NCI-H510A treated with DMSO at 0.1 percent for 48 hours (cell line): ENCODE measurements at places on chromosomes 6 and 20.

DNA sequence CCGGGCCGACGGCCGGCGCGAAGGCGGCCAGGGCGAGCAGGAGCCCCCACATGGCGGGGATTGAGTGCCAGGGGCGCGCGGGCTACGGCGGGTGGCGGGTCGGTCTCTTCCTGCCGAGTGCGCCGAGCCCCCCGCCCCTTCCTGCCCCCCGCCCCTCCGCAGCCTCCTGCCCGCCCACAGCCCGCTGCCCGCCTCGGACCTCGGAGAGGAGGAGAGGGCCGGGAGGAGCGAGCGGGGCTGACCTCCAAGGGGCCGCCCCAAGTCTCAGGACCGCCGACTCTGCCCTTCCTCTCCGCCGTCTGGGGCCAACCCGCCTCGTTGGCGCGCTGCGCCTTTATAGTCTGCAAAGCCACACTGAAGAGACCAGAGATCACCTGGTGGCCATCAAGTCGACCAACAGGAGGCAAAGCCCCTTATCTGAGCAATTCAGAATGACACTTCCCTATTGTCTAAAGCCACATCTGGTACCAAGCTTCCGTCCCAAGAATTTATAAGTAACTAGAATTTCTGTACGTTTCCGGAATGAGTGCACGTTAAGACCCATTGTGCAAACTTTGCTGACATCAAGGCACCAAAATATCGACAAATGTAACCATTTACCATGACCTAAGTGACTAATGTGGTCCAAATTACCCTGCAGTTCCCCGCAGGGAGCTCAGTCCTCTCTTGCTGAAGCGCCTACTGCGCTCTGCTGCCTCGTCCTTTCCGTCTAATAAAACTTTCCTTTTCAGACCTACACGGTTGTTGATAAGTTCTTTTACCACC lies at the start of gene CPXM1:
TSS of gene CPXM1 (minus strand) at position 107 of the 765 bp plus-strand sequence. CDS start at position 52, 55 bp downstream.
- peak; percentile 58 for DNase-seq

DNA sequence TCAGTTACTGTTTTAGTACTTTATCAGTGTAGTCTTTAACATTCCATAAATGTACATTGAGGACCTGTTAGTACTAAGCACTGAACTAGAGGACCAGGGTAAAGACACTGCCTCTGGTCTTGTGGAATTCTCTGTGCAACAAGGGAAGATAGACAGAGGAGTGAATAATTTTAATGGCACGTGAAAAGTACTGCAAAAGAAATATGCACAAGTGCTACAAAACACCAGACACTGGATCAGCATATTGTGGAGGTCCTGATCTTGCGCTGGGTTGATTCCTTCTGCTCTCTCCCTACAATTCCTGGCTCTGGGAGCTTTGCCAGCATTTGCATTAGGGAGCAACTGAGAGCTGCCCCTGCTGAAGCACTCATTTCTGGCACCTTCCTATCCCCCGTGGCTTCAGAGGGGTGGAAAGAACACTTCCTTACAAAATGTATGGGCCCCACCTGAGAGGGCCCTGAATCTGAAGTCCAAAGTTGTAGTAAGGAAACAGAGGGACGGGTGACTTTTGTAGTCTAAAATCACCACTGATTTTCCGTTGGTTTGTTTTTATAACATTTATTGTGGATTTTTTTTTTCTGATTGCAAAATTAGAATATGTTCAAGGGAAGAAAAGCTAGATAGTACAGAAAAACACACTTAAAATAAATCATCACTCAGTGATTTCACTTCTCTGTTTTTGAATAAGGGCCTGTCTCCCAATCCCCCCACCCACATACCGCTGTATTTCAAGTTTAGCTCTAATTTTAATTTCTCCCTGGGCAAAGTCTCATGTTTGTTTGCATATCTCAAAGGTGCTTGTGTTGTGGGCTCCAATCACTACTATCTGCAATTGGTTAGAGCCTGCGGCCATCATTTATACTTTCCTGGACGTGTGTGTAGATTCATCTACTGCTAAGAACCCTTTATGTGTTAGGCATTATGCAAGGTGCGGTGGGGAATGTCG lies 4.9 kb downstream of the PKIG start:
- no peak for DNase-seq

GRCh38 chr6:7129360-7129759 lies 21.6 kb downstream of the RREB1 start:
- DNase-seq, result no peak

GRCh38 chr6:132684272-132684671 lies 25.3 kb upstream of the TAAR1 start:
- DNase-seq, result no peak

GRCh38 chr6:13985663-13986325 lies 61.0 kb downstream of the RNF182 start:
- DNase-seq, result no peak

DNA sequence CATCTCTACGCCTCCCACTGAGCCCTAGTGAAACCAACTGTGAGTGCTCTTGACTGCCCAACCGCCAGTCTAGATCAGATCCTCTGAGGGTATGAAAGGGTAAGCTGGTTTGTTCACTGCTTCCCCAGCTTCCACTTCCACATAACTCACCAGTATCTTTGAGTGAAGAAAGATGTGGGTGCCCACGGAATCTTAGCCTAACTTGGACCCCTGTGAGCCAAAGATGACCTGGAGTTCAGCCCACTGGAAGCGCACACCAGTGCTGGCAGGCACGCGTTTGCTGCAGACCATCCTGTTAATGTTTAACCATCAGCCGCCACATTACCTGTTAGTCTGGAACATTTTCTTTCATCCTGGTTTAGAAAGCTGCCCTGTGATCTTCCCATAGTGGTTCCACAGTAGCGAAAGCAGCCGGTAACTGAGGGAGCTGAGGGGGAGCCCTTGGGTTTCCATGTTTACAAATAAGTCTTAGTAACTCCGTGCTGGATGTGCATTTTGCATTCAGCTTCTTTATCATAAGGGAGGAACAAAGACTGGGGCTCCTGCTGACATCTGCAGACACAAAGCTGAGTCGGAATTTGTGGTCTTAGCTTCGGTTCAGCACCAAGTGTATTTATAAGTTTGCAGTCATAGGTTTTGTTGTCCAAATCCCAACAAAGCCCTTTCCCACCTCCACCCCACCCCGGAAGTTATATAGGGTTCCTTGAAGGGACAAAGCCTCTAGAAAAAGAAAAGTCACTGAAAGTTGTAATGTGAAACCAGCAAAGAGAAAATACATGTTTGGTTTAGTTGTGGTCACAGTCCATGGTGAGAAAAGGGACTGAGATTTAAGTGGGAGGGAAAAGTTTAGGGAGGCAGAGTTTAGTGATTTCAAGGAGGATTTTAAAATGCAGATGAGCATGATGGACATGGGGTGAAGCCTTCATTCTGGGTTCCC lies 71.0 kb downstream of the SSR1 start:
- no peak for DNase-seq

DNA sequence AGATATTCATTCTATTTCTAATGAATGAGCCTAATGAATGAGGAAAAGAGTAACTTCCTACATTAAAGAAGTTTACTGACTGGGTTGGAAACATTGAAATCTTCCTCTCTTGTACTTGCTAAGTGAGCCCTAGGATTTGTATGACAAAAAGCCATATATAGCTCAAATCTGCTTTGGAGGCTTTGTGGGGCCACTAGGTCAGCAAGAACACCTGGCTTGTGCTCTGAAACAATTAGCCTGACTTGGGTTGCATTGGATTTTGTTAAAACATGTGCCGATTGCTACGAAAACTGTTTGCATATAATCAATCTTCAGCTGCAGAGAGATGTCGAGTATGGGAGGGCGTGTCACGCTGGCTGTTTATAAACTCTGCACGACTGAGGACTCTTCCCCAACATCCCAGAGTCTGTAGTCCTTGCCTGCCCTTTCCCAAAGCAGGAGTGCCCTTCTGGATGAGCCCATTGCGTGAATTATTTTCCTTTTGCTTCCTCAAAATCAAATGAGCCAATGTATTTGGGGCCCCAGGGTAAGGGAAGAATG lies 684.8 kb downstream of the DHX35 start:
- no peak for DNase-seq

DNA sequence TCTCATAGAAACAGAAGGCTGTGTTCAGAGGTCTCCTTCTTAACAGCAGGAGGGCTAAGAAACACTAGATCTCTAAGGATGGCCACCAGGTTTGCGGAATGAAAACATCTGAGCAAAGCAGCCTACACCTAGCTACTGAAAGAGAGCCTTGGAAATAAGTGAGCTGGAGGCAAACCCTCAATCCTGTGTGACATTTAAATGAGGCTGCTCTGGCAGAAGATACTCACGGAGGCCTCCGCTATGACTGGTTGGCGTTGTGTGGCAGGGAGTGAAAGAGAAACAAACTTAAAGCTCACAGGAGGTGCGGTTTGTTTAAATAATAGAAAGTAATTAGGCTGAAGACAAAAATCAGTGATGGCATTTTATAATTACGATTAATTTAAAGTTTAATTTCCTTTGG lies 162.0 kb upstream of the RNF217 start:
- DNase-seq, result no peak
